ENCODE measurements at places on chromosomes 16 and 17. TPM values are rescaled to one million over a fixed set of nuclear protein-coding genes. Genes with fewer than 3 reads are reported as not detected.

SAMD14 gene
- total RNA-seq, result 2.0 TPM

- H3K36me3 ChIP-seq, result no peaks in the 10 kb centered on the region
- H3K27me3 ChIP-seq, result no peaks in the 10 kb centered on the region
- no peak within 1 kb of the TSS for H3K4me3 ChIP-seq
- no peaks in the 10 kb centered on the region for H3K4me1 ChIP-seq
- DNase-seq, result no peak
Measured at GRCh38 chr17:36063786-36064541, at the start of gene CCL18. Gene CCL18 (plus strand): TSS chr17:36064272. CDS start chr17:36064343, 71 bp downstream.

PDILT gene
- total RNA-seq, result not detected

ABI3 gene
- 30.4 TPM for total RNA-seq

DNA sequence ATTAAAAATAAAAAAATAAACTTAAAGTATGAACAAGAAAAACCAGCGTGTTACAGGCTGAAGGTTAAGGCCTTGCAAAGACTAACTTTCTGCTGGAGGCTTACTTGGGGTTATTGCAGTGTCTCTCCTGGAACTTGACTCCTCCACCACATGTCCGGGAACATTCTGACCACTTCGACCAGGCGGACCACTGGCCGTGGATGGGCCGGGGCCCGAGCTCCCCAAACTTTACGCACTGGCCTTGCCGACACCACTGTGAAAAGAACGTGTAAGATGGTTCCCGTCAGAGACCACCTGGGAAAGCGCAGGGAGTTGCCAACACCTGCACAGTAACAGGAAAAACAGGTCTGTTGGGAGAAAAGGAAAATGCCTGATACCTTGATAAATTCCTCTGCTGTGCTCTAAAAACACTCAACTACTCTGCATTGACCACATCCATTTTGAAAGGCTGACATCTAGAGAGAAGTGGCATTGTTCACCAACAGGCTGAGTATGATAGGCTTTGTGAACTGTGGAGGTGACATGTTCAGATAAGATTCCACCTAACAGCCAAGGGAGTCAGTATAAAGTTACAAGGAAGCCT lies 99.1 kb downstream of the ADAMTS18 start:
- H3K27ac ChIP-seq, result no peak overlapping the region
- no peak overlapping the region for H3K4me3 ChIP-seq
- no peak for DNase-seq
- H3K36me3 ChIP-seq, result no peaks in the 10 kb centered on the region

GRCh38 chr17:7589891-7590691 lies at the start of gene SOX15:
Gene SOX15 (minus strand): TSS chr17:7590094. CDS start chr17:7589676, 418 bp downstream.
- H3K36me3 ChIP-seq, result peaks cover 66% of the 10 kb centered on the region

SERPINF2 gene
- total RNA-seq, result 2.6 TPM

MIEN1 gene
- 47.4 TPM for total RNA-seq

GRCh38 chr16:29848420-29849297 lies 14.4 kb downstream of the CDIPT start:
- peaks cover 5% of the 10 kb centered on the region for H3K4me1 ChIP-seq
- no peak overlapping the region for H3K4me3 ChIP-seq
- H3K27me3 ChIP-seq, result no peaks in the 10 kb centered on the region
- no peak overlapping the region for H3K27ac ChIP-seq
- DNase-seq, result peak; percentile 83

DNA sequence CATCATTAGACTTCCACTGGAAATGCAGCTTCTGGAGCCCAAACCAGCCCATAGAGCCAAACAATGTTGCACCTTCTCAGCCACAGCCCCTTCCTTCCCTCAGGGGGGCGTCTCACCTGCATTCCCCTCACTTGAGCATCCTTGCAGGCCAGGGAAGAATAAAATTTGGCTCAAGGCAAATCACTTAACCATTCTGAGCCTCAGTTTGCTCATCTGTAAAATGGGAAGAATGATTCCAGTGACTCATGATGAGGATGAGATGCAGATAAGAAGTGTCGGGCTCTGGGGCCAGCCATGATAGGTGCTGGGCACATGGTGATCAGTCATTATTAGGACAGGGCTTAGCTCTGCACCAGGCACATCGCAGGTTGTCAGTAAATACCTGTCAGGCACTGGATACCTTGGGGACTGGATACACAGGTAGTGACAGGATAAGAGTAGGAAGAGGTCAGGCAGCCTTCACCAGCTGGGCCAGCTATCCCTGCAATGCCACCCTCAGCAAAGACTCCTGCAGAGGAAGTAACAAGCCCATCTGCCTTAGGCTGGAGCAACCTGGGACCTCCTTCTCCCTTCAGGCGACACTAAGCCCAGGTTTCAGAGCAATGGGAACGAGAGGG lies 208.0 kb upstream of the TNRC6C start:
- no peak overlapping the region for H3K27ac ChIP-seq
- no peak overlapping the region for H3K4me3 ChIP-seq
- no peaks in the 10 kb centered on the region for H3K36me3 ChIP-seq
- no peaks in the 10 kb centered on the region for H3K27me3 ChIP-seq
- DNase-seq, result no peak

BMERB1 gene
- 56.0 TPM for total RNA-seq

SLC13A2 gene
- not detected for total RNA-seq

DNA sequence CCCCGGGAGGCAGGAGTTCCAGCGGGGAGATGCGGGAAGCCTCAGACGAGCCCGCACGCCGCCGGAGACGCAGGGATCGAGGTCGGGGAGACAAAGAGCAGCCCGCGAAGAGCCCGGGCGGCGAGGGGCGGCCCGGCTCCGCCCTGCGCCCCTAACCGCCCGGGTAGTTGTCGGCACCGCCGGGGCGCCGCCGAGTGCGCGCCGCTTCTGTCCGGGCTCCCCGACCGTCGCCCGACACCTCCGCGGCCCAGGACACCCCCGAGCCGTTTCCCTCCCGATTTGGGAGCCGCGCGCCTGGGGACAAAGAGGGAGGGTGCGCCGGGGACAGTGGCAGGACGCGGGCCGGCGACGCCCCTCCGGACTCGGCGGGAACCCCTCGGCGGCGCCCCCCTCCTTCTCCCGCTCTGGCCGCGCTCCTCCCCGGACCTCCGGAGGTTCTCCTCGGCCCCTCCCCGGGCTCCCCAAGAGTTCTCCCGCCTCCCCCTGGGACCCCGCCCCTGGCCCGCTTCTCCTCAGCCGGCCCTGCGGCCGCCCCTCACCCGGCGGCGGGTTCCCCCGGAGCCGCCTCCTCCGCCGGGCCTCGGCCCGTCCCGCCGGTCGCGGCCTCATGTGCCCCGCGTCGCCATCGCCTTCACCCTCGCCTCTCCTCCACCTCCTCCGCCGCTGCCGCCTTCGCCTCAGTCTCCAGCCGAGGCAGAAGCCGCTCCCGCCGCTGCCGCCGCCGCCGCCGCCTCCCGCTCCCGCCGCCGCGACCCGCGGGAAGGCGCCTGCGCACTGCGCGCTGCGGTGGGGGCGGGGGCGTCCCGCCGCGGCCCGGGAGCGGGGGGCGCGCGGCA lies at the start of gene GJC1:
Gene GJC1, minus strand, starts transcription at position 765 of the 836 bp plus-strand sequence. CDS start 24,470 bp downstream, outside the sequence.
- H3K4me3 ChIP-seq, result no peak within 1 kb of the TSS
- peaks cover 58% of the 10 kb centered on the region for H3K27me3 ChIP-seq
- peak; percentile 10 for DNase-seq
- H3K4me1 ChIP-seq, result peaks cover 17% of the 10 kb centered on the region
- H3K36me3 ChIP-seq, result no peaks in the 10 kb centered on the region

DNA sequence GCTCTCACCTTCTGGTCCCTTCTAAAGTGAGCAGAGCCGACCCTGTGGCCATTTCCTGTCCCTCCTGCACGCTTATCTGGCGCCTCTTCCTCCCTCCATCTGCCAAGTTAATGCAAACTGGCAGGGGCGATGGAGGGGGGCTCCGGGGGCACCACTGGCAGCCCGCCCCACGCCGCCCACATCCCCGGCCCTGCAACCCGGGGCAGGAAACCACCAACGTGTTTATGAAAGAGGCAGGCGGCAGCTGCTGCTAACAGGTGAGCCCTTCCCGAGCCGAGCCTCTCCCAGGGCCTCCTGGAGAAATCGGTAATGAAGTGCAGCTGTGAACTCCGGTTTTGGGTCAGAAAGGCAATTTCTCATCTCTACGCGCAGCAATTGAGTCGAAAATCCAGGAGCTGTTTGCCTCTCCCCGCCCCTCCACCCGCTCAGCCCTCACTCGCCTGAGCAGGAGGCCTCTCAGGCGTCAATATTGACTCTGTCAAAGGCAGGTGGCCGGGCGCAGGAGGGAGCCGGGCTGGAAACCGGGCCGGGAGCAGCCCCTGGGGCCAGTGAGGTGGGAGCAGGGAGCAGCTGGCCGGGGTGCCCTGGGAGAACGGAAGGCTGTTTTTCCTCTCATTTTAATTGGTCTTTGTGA lies 164.4 kb upstream of the GSE1 start:
- no peaks in the 10 kb centered on the region for H3K27me3 ChIP-seq
- DNase-seq, result no peak
- no peak overlapping the region for H3K4me3 ChIP-seq
- no peaks in the 10 kb centered on the region for H3K36me3 ChIP-seq

MT1F gene
- 43.4 TPM for total RNA-seq

KRTAP3-1 gene
- total RNA-seq, result not detected

SRSF1 gene
- total RNA-seq, result 230 TPM

- peaks cover 10% of the 10 kb centered on the region for H3K4me1 ChIP-seq
- DNase-seq, result peak; percentile 63
- no peak overlapping the region for H3K4me3 ChIP-seq
- H3K36me3 ChIP-seq, result peaks cover 84% of the 10 kb centered on the region
Measured at GRCh38 chr16:4654011-4654963, 29.7 kb downstream of the MGRN1 start.

METTL26 gene
- 351 TPM for total RNA-seq

GGNBP2 gene
- total RNA-seq, result 66.6 TPM

GRCh38 chr16:48912360-48912759 lies 302.4 kb upstream of the N4BP1 start:
- H3K36me3 ChIP-seq, result no peaks in the 10 kb centered on the region
- DNase-seq, result no peak
- no peaks in the 10 kb centered on the region for H3K27me3 ChIP-seq

GRCh38 chr17:19533036-19533717 lies 477 bp upstream of the SLC47A1 start:
- no peaks in the 10 kb centered on the region for H3K36me3 ChIP-seq
- H3K4me3 ChIP-seq, result no peak overlapping the region
- no peaks in the 10 kb centered on the region for H3K27me3 ChIP-seq
- H3K4me1 ChIP-seq, result peaks cover 9% of the 10 kb centered on the region

GRCh38 chr17:73571511-73572130 lies 72.6 kb downstream of the SDK2 start:
- no peak overlapping the region for H3K4me3 ChIP-seq
- H3K27ac ChIP-seq, result no peak overlapping the region
- H3K27me3 ChIP-seq, result no peaks in the 10 kb centered on the region
- no peaks in the 10 kb centered on the region for H3K4me1 ChIP-seq

DNA sequence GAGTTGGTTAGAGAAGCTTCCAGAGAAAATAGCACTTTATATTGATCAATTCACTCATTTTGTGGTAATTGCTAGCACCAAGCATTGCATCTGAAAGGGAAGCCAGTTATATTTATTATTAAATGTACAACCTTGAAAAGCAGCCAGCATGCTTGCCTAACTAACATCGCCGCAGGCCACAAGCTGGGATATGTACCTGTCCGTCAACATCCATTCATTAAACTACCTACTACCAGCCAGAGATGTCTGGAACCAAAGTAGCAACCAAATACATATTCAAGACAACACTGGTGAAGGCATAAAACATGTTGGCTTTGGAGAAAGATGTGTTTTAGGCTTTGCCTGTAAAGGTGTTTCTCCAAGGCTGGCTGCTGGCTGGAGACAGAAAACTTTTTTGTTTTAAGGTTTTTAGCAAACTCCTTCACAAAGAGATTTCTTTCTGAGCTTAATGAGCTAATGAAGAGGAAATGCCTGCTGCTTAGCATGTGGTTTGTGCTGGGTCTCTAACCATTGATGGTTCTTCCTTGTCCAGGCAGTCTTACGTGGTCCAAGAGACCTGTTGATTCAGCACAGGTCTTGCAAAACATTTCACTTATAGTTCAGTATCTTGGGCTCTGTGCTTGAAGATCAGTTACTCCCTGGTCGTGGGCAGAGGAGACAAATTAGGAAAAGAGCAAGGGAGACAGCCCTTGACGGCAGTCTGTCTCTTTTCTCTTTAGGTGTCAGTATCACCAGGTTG lies 3.1 kb downstream of the ITPRIPL2 start:
- H3K4me1 ChIP-seq, result peaks cover 62% of the 10 kb centered on the region
- no peak overlapping the region for H3K4me3 ChIP-seq
- H3K27ac ChIP-seq, result peak overlapping the region; percentile 96
- peaks cover 14% of the 10 kb centered on the region for H3K36me3 ChIP-seq

GRCh38 chr16:81632392-81633146 lies 146.5 kb upstream of the PLCG2 start:
- H3K27me3 ChIP-seq, result no peaks in the 10 kb centered on the region
- no peaks in the 10 kb centered on the region for H3K36me3 ChIP-seq
- peak; percentile 91 for DNase-seq
- no peak overlapping the region for H3K27ac ChIP-seq
- H3K4me1 ChIP-seq, result peaks cover 14% of the 10 kb centered on the region

GRCh38 chr16:71933913-71934695 lies 38.8 kb downstream of the IST1 start:
- H3K4me1 ChIP-seq, result peaks cover 15% of the 10 kb centered on the region
- DNase-seq, result no peak
- no peaks in the 10 kb centered on the region for H3K27me3 ChIP-seq
- H3K4me3 ChIP-seq, result no peak overlapping the region
- H3K36me3 ChIP-seq, result peaks cover 20% of the 10 kb centered on the region
- H3K27ac ChIP-seq, result no peak overlapping the region

DNA sequence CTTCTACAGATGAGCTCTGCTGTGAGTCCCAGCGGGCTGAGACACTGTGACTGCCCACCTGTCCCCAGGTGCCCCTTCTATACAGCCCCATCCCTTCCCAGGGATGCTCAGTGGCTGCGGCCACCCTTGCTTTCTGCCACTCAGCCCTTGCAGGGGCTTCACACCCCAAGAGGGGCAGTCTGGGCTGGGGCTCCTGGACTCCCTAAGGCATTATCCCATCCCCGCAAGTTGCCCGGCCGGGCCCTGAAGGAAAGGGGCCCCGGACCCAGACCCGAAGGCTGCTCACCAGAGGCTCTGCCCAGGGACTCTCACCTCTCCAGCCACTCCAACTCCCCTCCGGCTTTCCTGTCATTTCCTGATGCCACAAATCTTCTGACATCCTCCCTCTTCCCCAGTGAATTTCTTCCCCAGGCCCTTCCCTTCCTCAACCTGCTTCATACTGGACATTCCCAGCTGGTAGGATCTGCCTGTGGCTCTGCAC lies 88.5 kb upstream of the TOB1 start:
- peak; percentile 25 for DNase-seq
- H3K4me3 ChIP-seq, result no peak overlapping the region
- H3K27ac ChIP-seq, result peak overlapping the region; percentile 95
- peaks cover 57% of the 10 kb centered on the region for H3K4me1 ChIP-seq

DNA sequence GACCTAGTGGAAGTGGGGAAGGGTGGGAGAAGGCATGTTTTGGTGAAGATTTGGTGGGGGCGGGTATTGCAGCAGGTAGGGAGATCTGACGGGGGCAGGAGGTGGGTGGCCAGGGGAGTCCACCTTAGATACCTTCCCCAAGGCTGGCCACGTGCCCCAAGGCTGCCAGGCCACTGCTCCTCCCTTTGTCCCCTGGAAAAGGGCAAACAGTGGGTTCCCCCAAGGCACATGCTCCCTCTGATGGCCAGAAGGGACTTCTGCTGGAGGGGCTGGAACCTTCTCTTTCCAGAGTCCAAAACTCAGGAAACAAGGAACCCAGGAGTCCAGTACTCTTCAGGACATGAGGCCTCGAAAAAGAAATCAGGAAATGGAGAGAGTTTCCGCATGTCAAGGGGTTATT lies 6.2 kb upstream of the PSMD3 start:
- no peaks in the 10 kb centered on the region for H3K36me3 ChIP-seq
- no peaks in the 10 kb centered on the region for H3K4me1 ChIP-seq
- no peak for DNase-seq
- no peaks in the 10 kb centered on the region for H3K27me3 ChIP-seq
- H3K27ac ChIP-seq, result no peak overlapping the region

Measured in adrenal gland (tissue), 19 donors.